K562 (cell line): ENCODE measurements at places on chromosomes 1 and 21. TPM values are rescaled to one million over a fixed set of nuclear protein-coding genes. Genes with fewer than 3 reads are reported as not detected.

GRCh38 chr1:44822131-44822701, 13.9 kb downstream of the BTBD19 start:
- DNase-seq, result no peak

GRCh38 chr1:115052454-115053083, 22.9 kb downstream of the TSHB start:
- DNase-seq, result peak; percentile 70

- DNase-seq, result no peak
These were observed 2.2 kb upstream of the UBXN10 start for GRCh38 chr1:20183616-20184271.

- no peak for DNase-seq
These were observed 2.9 kb downstream of the MPL start for GRCh38 chr1:43340559-43340958.

GRCh38 chr1:193156822-193157142, 29.6 kb downstream of the B3GALT2 start:
- no peak for DNase-seq

DNA sequence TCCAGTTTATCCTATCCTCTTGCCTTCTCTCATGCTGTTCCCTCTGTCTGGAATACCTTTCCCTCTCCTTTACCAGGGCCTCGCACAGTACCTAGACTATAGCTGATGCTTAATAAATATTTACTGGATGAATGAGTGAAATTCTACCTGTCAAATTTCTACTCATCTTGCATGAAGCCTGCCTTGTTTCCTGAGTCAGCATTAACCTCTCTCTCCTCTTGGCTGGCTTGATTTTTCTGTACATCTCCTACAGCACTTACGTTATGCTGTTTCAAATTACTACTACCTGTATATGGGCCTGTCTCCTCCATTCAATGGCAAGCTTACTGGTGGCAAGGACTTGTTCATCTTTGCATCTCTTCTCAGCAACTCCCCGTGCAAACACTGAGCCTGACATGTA, 130.8 kb downstream of the CAPN8 start:
- DNase-seq, result no peak

DNA sequence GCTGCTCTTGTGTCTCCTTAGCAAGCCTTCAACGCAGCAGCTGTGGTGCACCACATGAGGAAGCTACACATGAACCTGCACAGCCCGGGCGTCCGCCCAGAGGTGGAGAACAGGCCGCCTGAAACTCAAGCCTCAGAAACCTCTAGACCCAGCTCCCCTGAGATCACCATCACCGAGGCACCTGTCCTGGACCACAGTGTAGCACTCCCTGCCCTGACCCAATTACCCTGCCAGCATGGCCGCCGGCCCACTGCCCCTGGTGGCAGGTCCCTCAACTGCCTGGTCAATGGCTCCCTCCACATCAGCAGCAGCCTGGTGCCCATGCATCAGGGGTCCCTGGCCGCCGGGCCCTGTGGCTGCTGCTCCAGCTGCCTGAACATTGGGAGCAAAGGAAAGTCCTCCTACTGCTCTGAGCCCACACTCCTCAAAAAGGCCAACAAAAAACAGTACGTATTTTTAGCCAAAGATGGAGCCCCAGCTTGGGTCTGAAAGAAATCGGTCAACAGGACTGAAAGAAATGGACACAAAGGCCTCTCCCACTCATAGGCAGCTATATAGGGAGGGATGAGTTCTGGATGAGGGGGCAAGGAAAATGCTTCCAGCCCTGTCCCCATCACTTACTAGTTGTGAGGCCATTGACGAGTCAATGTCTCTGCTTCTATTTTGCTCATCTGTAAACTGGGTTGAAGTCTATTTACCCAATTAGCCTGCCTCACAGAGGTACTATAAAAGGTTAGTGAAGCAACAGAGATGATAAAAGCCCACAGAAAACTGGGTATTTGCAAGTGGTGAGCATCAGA, 28.5 kb downstream of the CAMK1G start:
- no peak for DNase-seq

GRCh38 chr1:59971464-59971911, 44.9 kb upstream of the CYP2J2 start:
- DNase-seq, result peak; percentile 72

- no peak for DNase-seq
These were observed 1144.1 kb upstream of the ADGRL2 start for GRCh38 chr1:80656641-80657040.

DNA sequence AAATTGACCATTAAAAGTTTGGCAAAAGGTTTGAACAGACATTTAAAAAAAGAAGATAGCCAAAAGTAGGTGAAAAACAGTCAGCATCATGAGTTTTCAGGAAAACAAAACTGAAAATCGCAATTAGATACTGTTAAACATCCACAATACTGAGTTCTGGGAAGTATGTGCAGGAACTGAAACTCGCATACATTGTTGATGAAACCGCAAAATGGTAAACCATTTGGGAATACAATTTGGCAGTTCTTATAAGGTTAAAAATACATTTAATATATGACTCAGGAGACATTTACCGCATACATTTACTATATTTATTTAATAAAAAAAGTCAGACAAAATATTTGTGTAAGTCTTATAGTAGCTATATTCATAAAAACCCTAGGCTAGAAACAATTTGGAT, 393.2 kb downstream of the COL11A1 start:
- DNase-seq, result no peak

DNA sequence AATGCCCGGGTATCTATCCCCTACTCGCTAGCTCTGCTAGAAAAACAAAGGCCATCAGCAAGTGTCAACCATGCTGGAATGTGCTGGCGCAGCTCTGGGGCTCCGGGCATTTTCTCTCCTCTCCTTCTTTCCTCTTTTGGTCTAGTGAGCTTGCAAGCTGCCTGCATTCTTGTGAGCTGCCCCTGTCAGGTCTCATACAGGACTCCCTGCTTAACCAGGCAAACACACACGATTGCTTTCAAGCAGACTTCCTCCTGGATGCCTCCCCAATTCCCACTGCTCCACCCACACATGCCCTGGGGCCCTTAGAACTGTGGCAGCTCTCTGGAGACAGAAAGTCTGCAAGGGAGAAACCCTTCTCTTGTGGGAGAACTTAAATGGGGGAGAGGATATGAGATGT, 35.7 kb upstream of the SUCO start:
- no peak for DNase-seq

DNA sequence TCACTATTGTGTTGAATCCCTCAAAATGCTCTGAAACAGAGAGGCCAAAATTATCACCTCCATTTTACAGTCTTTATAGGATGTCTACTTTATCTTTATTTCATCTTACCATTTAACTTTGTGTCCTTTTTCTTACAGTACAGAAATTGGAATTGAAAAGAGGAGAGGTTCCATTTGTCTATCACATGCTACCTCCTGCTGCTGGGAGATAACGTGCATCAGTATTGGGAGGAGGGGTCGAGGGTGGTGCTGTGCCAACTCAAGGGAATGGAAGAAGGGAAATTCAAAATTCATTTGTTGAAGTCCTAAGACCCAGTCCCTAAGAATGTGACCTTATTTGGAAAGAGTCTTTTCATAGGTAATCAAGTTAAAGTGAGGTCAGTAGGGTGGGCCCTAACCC, 85.3 kb downstream of the HHIPL2 start:
- no peak for DNase-seq

DNA sequence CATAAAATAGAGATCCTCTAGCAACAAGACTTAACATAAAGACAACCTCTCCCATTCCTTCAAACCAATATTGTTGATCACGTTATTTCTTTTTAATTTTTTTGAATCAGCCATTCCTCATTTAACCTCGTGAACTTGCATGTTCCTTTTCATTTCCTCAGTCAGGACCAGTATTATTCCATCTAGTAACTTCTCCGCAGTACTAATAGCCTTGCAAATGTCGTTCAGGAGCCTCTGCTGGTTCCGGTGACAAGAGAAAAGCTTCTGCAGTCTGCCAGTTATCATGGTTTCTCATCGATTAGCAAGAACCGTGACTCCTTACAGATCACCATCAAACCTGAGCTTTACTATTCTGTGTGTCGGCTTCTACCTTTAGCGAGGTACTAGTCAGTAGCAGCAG, 3.0 kb downstream of the APP start:
- no peak for DNase-seq

GRCh38 chr1:76390456-76390855, 315.9 kb downstream of the ST6GALNAC3 start:
- DNase-seq, result no peak

- DNase-seq, result no peak
These were observed 64.9 kb downstream of the RUNX3 start for GRCh38 chr1:24865168-24865567.

DNA sequence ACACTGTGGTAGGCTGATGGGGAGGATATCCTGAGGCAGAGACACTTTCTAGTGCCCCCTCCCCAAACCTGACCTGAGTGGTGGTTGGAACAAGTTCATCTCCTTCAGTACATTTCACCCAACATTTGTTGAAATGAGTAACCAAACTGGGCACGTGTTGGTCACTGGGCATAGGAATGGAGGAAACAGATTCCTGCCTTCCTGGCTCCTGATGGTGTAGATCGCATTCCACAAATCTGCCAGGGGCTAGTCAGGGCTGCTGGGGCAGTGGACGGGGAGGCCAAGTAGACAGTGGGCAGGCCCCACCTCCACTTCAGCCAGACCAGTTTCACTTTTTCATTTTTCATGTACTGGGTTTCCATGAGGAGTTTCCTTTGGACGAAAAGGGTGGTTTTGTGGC, 16.5 kb upstream of the ALX3 start:
- DNase-seq, result no peak

GRCh38 chr1:191671236-191671635, 487.0 kb upstream of the RGS18 start:
- DNase-seq, result no peak

DNA sequence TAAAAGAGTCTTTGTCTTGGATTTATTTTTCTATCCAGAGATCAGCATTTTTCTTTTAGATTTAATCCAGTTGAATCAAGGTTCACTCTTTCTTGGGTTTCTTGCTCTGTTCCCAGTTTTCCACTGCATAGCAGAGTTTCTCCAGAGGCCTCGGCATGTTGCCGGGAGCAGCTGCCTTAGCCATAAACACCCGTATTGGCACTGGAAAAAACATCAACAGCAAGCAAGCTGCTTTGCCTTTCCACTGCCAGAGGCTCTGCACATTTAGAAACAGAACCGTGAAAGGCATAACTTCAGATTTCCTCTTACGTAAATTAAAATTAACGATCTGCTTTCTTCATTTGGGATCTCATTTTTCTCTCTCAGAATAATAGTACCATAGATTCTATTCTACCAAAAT, 181.8 kb upstream of the L1TD1 start:
- DNase-seq, result no peak

- no peak for DNase-seq
These were observed 12.3 kb downstream of the SLC44A3 start for GRCh38 chr1:94832446-94832845.

DNA sequence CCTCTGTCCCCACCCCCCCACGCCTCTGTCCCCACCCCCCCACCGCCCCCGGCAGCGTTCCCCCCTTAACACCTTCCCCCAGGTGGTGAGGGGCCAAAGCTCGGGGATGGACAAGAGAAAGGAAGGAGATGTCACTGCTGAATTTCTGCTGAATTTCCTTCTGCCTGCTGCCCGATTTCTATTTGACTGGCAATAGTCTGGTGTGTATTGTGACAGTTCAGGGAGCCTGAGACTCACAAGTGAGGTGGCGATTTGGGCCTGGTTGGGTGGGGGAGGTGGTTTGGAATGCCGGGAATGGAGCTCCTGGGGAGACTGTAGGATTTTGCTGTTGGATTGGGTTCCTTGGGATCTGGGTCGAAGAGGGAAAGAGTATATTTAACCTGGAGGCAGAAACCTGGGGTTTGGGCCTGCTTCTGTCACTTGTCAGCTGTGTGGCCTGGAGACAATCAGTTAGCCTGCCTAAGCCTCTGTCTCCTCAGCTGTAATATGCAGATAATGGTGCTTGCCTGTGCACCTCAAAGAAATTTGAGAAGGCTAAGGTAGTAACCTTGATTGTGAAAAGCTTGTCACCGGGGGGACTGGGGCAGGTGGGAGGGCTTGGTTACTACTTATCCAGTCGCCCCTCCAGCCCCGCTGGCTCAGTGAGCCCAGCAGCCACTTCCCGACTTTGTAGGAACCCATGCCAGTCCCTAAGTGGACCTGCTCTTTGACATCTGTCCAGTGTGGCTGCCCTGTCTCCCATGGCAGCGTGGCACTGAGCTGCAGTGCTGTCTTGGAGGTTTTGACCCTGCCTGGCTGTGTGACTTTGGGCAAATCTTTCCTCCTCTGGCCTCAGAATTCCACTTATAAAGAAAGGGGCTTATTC, 7.7 kb upstream of the LMNA start:
- peak; percentile 64 for DNase-seq

DNA sequence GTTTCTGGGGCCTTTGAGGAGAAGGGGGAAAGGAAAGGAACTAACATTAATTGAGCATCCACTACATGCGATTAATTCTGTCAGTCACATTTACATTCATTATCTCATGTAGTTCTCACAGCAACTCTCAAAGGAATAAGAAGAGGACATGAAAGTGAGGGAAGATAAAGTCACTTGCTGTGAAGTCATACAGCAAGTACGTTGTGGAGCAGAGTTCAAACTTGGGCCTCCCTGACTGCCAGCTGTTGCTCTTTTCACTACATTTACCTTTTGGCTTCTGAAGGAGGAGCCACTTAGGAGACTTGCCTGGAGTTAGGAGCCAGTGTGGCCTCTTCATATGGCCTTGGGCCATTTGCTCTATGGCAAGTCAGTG, 6.2 kb downstream of the ZNF691 start:
- DNase-seq, result no peak

- peak; percentile 72 for DNase-seq
These were observed 28.4 kb upstream of the NFIA start for GRCh38 chr1:61053712-61054600.

GRCh38 chr1:54298284-54299033, 98.5 kb downstream of the MRPL37 start:
- no peak for DNase-seq

DNA sequence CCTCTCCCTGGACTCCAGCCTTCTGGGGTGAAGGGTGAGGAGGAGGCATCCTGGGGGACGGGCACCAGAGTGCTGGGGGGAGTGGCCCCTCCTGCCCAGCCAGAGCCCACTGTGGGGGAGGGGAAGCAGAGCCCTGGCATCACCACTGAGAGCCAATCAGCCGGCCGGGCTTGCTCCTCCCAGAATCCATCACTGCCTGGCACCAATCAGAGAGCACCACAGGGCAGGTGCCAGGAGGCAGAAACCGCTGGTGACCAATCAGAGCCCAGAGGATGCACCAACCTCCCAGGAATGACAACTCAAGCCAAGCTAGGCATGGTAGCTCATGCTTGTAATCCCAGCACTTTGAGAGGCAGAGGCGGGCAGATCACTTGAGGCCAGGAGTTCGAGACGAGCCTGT, 27.9 kb downstream of the CASZ1 start:
- no peak for DNase-seq

GRCh38 chr21:39385299-39386145, 36.6 kb upstream of the HMGN1 start:
- no peak for DNase-seq

IL20 gene
- not detected in 2 replicates for total RNA-seq

KRTAP11-1 gene
- total RNA-seq, result not detected in 2 replicates

TTLL7 gene
- 1.7 and 2.1 TPM in 2 replicates for total RNA-seq

MYOCOS gene
- not detected in 2 replicates for total RNA-seq

SLFNL1 gene
- 0.07 TPM in 1 of 2 replicates, not detected in the other for total RNA-seq

MXRA8 gene
- total RNA-seq, result 9.1 and 10.8 TPM in 2 replicates

CCDC17 gene
- 2.0 and 2.4 TPM in 2 replicates for total RNA-seq

KCND3 gene
- not detected in 2 replicates for total RNA-seq

PYGO2 gene
- 36.2 and 36.7 TPM in 2 replicates for total RNA-seq

CFAP141 gene
- total RNA-seq, result not detected in 2 replicates

GSTM3 gene
- total RNA-seq, result 3.9 and 5.7 TPM in 2 replicates

TDRD10 gene
- total RNA-seq, result not detected in 2 replicates

RNU1-2 gene
- 2,231 and 2,538 TPM in 2 replicates for total RNA-seq

OR10K2 gene
- total RNA-seq, result not detected in 2 replicates

STX12 gene
- total RNA-seq, result 23.1 and 23.8 TPM in 2 replicates

KIF26B gene
- 0.02 and 0.07 TPM in 2 replicates for total RNA-seq
